ENCODE measurements at places on chromosomes 2 and 18. TPM values are rescaled to one million over a fixed set of nuclear protein-coding genes. Genes with fewer than 3 reads are reported as not detected.

GRCh38 chr2:227188292-227188691, 23.9 kb downstream of the COL4A3 start:
- DNase-seq: no peak
- no peaks in the 10 kb centered on the region for H3K27me3 ChIP-seq
- H3K27ac ChIP-seq: no peak overlapping the region
- H3K36me3 ChIP-seq: no peaks in the 10 kb centered on the region
- H3K4me3 ChIP-seq: no peak overlapping the region
- no peaks in the 10 kb centered on the region for H3K4me1 ChIP-seq

GRCh38 chr2:74585406-74586185, 31.1 kb downstream of the DOK1 start:
- no peak for DNase-seq
- no peaks in the 10 kb centered on the region for H3K36me3 ChIP-seq
- no peak overlapping the region for H3K27ac ChIP-seq

DNA sequence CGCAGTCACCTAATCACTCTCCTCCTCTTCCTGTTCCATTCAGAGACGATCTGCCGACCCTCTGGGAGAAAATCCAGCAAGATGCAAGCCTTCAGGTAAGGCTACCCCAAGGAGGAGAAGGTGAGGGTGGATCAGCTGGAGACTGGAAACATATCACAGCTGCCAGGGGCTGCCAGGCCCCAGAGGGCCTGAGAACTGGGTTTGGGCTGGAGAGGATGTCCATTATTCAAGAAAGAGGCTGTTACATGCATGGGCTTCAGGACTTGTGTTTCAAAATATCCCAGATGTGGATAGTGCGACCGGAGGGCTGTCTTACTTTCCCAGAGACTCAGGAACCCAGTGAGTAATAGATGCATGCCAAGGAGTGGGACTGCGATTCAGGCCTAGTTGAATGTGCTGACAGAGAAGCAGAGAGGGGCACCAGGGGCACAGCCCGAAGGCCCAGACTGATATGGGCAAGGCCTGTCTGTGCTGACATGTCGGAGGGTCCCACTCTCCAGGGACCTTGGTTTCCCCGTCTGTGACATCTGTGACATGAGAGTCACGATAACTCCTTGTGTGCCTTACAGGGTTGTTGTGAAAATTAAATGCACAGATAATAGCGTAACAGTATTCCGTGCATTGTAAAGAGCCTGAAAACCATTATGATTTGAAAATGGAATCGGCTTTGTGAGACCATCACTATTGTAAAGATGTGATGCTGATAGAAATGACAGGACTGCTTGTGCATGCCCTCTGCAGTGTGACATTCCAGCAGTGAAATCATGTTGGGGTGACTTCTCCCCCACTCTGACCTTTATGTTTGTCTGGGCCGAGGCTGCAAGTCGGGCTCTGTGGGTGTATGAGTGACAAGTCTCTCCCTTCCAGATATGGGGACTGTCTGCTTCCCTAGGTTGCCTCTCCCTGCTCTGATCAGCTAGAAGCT, 510 bp downstream of the IL1RN start:
- no peak overlapping the region for H3K4me3 ChIP-seq
- H3K36me3 ChIP-seq: no peaks in the 10 kb centered on the region
- no peak for DNase-seq
- H3K27me3 ChIP-seq: no peaks in the 10 kb centered on the region
- no peaks in the 10 kb centered on the region for H3K4me1 ChIP-seq

GRCh38 chr2:218694405-218695145, 16.1 kb upstream of the TTLL4 start:
- no peak overlapping the region for H3K27ac ChIP-seq
- H3K4me3 ChIP-seq: no peak overlapping the region
- no peaks in the 10 kb centered on the region for H3K4me1 ChIP-seq
- no peaks in the 10 kb centered on the region for H3K36me3 ChIP-seq
- no peaks in the 10 kb centered on the region for H3K27me3 ChIP-seq

Gene GPR155
- 20.4 TPM for total RNA-seq

Measured in CD4-positive, alpha-beta memory T cell (primary cell).